ENCODE measurements at places on chromosomes 2 and 18.

- DNase-seq: no peak
These were observed 106.7 kb downstream of the DTNB start for GRCh38 chr2:25566694-25567093.

GRCh38 chr2:23666980-23667357 lies 260.0 kb downstream of the ATAD2B start:
- no peak for DNase-seq

DNA sequence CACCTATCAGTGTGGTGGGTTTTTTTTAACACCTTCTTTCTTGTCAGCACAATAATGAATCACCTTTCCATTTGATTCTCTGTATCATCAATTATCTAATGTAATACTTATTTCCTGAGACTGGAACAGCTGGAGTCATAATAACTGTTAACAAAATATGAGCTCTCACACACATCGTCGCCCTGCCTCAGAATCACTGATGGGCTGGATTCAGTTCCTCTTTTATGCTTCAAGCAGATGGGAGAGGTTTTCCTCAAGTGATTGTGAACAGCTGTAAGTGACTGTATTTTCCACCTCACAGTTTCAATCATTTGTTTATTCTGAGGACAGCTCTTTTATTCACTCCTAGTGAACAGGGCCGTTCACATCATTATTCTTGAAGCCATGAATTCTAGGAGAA lies 330.2 kb downstream of the DSC3 start:
- DNase-seq: no peak

DNA sequence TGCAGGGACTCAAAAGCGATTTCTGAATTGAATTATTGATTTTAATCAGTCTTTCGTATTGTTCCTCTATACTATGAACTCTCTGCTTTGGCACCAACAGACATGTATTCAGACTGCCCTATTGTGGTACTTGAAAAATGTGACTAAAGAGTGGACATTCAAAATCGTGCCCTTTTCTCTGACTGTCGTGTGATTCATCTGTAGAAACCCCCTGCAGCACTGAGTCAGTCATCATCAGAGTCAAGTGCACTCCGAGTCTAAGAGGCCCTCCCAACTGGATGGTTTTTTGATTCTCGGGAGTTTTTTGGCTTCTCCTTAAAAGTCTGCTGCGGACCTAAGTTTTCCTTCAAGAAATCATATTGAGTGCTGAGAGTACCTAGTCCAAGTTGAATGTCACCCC lies 96.4 kb upstream of the FOSL2 start:
- no peak for DNase-seq

DNA sequence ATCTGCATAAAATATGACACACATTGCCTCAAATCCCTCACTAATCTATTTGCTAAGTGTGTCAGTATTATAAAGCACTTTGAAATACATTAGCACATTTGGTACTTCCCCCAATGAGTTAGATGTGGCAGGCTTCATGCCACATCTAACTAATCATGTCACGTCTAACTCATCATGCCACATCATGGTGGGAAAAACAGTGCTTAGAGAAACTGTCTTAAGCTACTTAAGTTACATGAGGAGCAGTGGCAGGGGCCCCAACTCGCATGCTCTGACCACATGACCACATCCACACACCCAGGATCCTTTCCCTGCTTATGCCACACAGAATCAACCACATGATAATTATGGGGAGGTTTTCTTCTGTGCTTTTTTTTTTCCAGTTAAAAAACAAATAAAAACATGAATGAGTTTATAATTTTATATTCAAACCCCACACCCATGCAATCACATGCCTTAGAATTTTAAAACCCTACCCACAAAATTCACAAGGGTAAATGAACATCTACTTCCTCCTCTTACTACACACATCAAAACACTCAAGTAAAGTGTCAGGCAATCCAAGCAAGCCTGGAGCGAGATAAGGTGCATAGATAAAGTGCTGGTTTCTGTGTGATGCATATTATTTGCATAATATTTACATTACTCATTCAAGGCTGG lies 1.6 kb downstream of the ABCA12 start:
- no peak for DNase-seq

DNA sequence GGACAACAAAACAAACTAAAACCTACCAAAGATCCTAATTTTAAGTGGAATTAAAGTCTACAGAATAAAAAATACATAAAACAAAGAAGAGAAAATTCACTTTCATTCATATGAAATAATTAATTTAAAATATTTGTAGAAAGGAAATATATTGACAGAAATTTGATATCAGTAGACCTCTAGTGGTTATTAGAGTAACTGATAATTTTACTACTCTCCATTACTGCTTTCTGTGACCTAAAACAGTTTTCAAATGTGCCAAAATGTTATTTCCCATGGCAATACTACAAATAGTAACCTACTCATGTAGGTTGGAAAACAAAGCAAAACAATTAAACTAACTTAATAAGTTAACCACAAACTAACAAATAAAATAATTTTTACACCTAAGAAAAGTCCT lies 147.1 kb downstream of the NOL4 start:
- no peak for DNase-seq

GRCh38 chr18:69220529-69220928 lies 180.2 kb upstream of the DOK6 start:
- no peak for DNase-seq

- DNase-seq: no peak
These were observed 205.8 kb upstream of the NCKAP5 start for GRCh38 chr2:133773854-133774653.

GRCh38 chr18:35497370-35498197 lies at the start of gene INO80C:
TSS of gene INO80C (minus strand) at chr18:35497960. CDS start at chr18:35497874, 86 bp downstream.
- peak; percentile 84 for DNase-seq

DNA sequence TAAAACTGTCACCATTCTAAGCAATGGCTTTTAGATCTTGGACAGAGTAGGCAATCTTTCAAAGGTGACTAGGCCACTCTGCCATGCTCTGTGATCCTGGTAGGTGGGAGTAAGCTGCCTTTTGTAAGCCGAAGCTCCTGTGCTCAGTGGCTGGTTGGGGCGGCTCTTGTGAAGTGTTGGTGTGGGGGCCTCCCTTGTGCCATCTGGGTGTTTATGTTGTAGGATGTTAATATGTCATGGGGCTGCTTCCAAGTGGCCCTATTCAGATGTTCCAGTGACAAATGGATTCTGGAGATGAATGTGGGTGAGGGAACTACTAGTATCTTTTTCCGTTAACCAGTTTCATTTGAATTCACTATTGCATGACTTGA lies 116.8 kb upstream of the SPRED2 start:
- DNase-seq: no peak

- DNase-seq: no peak
These were observed 99.2 kb downstream of the RND3 start for GRCh38 chr2:150388289-150388625.

GRCh38 chr2:239093542-239093941 lies 245.7 kb downstream of the TWIST2 start:
- no peak for DNase-seq

DNA sequence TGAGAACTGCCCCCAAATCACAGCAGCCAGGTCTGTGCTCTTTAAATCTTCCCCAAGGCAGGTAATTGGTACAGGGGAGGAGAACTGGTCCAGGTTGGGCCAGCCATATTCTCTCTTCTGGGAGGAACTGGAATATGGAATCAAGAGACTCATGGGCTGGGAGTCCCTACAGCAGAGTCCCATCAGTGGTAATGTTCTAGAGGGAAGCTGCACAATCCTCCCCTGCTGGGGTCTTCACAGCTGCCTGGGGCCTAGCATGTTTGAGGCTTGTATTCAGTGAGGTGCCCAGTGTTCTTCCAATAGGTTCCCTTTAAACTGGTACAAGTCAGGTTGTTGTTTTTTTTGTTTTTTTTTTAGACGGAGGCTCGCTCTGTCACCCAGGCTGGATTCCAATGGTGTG lies 21.1 kb upstream of the EGR4 start:
- no peak for DNase-seq

- DNase-seq: no peak
These were observed 282.3 kb downstream of the EPHA4 start for GRCh38 chr2:221289846-221290245.

DNA sequence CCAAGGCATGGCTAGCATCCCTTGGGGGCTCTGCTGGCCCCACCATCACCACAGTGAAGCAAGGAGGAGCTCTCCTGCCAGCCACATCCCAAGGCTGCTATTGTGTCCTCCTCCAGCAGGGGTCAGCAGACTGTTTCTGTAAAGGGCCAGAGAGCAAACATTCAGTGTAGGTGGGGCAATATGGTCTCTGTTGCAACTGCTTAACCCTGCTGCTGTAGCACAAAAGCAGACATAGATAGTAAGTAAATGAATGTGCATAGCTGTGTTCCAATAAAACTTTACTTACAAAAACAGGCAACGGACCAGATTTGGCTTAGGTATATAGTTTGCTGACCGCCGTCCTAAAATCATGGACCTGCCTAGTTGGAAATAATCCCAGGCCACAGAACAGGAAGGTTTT lies 36.4 kb upstream of the ZBTB7C start:
- peak; percentile 30 for DNase-seq

GRCh38 chr2:126952216-126952615 lies 53.5 kb downstream of the TEX51 start:
- no peak for DNase-seq

DNA sequence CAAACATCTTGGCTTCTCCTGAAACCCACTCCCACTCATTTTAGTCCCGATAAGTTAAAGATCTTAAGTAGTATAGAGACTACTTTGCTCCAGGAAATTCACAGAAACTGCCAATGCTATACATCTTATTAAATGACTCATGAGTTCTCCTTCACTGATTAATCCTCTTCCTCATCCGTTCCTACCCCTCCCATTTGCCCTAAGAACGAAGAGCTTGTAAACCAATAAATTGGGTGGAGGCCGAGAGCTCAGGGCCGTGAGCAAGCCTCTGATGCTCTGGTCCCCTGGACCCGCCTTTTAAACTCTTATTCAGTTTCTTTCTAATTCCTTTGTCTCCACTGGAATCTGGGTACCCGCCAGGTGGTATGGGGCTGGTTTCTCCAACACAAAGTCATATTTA lies 68.6 kb downstream of the METTL8 start:
- DNase-seq: no peak

DNA sequence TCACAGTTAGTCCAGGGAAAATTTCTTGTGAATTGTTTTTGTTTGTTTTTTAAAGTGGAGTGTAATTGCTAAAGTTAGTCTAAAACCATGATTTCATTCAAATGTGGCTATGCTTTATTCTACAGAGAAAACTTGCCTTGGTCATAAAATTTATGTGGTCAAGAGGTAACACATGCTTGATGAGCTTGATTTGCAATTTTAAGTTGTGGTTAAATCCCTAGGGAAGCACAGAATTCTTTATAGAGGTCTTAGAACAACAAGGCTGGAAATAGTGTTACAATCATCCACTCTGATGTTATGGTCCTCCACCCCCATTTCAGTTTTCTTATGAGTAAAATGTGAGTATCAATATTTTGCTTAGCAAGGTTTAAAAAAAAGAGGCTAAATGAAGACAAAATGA lies 359.6 kb downstream of the NRXN1 start:
- no peak for DNase-seq

- DNase-seq: no peak
These were observed 144.3 kb downstream of the KCNE4 start for GRCh38 chr2:223196331-223196730.

GRCh38 chr2:60400462-60401246 lies 152.8 kb downstream of the BCL11A start:
- DNase-seq: no peak

GRCh38 chr2:154187948-154188347 lies 316.2 kb downstream of the GALNT13 start:
- no peak for DNase-seq

DNA sequence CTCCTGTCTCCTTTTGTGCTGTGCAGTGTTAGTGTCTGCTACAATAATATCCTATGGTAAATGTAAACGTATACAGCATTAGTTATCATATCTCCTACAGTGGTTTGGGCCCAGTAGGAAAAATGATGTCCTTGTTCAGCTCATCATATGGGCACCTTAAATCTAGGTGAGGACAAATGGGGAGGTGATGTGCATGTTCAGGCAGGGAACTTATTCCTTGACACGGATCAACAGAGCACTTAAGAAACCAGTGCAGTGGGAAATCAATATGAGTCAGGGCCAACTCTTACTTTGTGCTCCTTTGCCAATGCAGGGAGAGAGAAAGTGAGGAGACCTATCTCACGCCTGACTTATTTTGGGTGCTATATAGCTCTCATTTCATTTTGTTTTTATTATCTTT lies 76.4 kb downstream of the KLHL14 start:
- DNase-seq: no peak

- no peak for DNase-seq
These were observed 102.8 kb upstream of the TTN start for GRCh38 chr2:178910005-178910404.

GRCh38 chr2:32900246-32900973 lies 46.3 kb upstream of the LTBP1 start:
- no peak for DNase-seq

DNA sequence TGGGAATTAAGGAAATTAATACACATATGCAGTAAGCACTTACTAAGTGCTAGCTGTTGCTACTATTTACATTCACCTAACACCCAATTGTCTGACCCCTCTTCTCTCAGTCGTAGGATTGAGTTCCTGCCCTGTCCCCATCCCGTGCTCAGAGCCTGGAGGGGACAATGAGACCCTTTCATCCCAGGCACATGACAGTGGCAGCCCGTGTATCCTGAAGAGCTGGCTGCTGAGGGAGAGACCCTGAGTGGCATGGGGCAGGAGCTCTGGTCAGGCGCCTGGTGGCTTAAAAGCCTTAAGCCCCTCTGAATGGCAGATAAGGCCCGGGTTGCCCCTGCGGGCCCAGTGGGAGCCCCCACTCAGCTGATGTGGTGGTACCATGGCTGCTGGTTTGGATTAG lies 99.0 kb downstream of the DYSF start:
- DNase-seq: no peak

GRCh38 chr2:102724016-102724490 lies 37.8 kb upstream of the TMEM182 start:
- DNase-seq: no peak

Data from activated CD8-positive, alpha-beta memory T cell treated with anti-CD3 and anti-CD28 coated beads for 4 hours (primary cell).